ENCODE measurements at places on chromosomes 16 and 17.

DNA sequence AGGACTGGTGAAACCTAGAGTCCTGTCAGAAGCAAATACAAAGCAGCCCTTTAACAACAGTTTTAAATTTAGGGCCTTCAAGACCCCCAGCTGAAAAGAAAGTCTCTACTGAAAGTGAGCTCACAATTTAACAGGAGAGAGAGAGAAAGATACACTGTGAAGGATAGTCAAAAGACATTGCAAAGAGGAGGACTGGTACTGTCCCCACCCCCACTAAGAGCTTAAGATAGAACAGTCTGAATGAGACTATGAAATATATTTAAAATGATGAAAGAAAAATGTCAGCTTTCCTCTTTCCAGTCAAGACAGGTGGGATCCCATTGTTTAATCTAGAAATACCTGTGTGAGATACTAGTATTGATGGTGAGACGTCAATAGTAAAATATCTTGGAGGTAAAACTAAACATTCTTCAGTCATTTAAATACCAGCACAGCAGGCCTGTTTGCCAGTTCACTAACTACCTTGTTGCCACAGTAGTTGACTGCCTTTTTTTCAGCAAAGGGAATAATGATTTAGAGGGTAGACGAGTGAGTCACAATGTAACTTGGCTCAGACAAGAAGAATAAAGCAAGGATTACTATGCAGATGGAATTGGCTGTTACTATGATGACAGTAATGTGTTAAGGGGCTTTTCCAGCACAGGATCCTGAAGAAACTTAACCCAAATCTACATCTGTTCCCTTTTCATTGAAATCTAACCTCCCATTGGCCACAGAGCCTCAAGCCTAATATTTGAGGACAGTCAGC, 47.2 kb upstream of the RASL10B start:
- no peak for DNase-seq

DNA sequence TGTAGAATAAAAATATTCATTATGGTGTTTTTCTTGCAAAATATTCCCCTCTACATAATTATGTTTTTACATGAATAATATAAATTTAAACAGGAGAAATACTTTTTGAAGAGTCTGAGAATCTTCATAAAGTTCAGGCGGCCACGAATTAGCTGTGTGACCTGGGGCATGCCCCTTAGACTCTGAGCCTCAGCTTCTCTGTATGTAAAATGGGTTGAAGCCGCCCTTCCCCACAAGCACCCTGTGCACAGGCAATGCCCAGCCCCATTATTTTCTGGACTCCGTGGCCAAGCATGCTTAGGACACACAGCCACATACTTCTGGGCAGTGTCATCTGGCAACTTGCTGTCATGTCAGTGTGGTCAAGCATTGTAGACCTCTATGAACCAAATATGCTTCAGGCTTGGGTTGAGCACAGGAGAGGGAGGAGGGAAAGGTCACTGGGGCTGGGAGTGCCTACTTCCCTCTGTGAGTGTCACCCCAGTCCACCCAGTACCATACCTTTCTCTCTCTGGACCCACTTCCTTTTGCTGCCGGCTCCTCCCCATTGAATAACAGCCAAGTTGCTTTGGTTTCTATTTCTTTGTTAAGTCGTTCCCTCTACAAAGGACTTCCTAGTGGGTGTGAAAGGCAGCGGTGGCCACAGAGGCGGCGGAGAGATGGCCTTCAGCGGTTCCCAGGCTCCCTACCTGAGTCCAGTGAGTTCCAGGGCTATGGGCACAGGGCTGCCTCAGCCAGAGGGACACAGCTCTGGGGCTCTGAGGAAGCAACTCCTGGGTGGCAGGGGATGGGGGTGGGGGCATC, at the start of gene LGALS9:
Gene LGALS9, plus strand, starts transcription at position 582 of the 804 bp plus-strand sequence. Its CDS starts 78 bp downstream, at position 660.
- no peak for DNase-seq

DNA sequence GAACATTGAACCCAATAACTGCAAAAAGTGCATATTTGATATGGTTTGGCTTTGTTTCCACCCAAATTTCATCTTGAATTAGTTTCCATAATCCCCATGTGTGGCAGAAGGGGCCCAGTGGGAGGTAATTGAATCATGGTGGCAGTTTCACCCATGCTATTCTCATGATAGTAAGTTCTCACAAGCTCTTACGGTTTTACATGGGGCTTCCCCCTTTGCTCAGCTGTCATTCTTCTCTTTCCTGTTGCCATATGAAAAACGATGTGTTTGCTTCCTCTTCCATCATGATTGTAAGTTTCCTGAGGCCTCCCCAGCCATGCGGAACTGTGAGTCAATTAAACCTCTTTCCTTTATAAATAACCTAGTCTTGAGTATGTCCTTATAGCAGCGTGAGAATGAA, 127.6 kb downstream of the CHD9NB start:
- no peak for DNase-seq

DNA sequence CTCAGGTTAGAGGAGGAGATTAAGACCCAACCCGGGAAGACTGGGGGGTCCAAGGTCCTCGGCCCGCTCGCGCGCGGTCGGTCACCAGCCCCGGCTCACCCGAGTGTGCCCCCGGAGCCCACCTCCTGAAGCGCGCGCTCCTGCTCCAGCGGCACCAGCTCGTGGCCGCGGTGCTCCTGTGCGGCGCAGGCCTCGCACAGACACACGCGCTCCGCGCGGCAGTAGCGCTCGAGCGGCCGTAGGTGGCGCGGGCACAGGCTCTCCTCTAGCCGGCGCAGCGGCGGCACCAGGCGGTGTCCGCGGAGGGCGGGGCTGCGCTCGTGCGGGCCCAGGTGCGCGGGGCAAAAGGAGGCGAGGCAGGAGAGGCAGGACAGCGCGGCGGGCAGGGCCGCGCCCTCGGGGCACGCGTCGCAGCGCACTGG, 618 bp downstream of the TRIM47 start:
- no peak for DNase-seq

DNA sequence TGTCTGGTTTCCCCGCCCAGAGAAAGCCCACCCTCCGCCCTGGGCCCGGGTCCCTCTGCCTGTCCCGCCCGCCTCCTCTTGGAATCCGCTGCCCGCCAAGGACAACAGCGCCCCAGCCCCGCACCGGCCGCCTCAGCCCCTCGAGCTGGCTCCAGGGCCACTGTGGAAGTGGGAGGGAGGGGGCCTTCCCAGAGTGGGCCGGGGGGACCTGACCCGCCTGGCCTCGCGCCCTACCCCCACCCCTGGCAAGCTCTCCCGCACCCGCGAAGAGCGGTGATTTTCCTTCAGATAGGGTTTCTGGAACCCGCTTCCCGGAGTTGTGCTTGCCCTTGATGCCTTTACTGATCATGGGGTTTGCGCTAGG, 2.3 kb upstream of the CBX8 start:
- DNase-seq, result no peak

Measured in foreskin melanocyte (primary cell).